ENCODE measurements at places on chromosomes 11 and 22.
A peak's percentile ranks its signal among the peaks of the same experiment; 100 is the strongest.

DNA sequence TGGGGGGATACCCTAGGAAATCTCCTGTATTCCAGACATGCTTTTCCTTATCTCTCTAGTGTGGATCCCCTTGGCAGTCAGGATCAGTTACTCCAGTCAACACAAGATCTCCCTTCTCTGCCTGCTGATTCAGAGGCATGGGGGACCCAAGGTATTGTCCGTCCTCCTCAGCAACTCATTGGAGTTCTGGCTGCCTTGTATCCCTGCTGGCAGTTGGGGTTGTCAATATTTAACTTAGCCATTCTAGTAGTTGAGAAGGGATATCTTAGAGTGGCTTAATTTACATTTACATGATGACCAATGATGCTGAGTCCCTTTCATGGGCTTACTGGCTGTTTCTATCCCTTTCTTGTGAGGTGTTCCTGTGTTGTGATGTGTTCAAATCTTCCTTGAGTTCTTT lies 74.2 kb downstream of the GRK3 start:
- no peak for DNase-seq

DNA sequence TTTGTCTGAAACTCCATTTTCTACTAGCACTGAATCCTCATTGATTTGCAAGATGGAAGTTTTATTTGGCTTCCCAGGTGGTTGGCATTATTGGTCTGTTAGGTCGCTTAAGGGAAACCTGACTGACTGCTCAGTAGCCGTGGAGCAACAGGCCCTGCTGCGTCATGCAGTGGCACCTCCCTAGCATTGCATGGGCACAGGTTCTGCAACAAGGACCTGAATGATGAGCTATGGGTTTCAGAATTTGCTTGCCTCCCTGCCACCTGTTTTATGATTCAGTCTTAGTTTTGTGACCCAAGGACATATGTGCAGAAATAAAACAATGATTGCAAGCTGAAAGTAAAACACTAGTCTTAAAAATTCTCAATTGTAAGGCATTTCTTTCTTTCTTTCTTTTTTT lies 128.5 kb downstream of the SLC1A2 start:
- no peak for DNase-seq

DNA sequence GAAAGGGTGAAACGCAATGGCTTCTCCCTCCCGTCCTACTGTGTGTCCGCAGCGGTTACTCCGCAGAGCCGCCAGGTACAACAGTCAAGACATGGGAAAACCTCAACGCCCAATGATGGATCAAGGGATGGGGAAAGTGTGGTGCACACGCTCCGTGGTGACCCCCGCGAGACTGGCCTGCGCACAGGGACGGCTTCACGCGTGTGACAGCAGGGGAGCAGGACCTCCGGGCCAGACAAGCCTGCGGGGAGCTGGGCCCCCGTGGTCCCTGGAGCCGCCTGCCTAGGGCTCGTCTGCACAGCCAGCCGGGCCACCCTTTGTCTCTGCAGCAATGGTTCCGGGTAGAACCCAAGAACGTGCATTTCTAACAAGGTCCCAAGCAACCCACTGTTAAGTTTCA lies 31.7 kb upstream of the MOB2 start:
- no peak for DNase-seq

GRCh38 chr22:48644108-48644507 lies 1183.6 kb downstream of the BRD1 start:
- DNase-seq, result no peak

- DNase-seq, result no peak
Measured at GRCh38 chr11:121555121-121555520, 102.4 kb upstream of the SORL1-AS1 start.

DNA sequence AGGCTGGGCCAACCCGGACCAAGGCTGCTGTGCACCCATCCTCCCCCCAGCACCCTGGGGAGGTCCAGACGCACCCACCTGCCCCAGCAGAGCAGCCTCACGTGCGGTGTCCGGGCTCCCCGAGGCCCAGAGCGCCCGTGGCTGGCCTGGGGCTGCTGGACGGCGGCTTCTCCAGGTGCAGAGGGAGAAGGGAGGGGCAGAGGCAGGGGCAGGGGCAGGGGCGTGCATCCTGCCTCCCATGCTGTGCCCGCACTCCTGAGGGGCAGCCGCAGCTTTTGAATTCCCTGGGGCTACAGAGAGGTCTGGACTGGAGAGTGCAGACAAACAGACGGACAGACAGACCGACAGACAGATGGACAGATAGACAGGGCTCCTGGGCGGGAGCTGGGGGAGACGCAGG lies 83.6 kb upstream of the PRR5 start:
- DNase-seq, result no peak

DNA sequence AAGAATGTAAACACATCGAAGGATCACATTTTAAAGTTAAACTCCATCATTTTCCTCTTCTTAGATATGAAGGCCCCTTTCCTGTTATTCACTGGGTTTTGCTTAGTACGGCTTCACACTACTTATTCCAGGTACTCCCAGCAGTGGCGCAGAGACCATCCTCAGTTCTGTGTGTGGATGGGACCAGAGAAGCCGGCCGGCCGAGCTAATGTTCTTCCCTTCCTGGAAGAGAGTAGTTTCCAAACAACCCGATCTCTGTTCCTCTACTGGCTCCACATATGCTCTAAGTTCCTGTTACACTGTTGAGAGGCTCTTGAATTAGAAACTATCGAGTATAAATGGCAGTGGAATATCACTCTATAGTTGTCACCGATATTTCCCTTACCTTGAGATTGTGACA lies 684 bp upstream of the NFRKB start:
- DNase-seq, result no peak

- DNase-seq, result no peak
Measured at GRCh38 chr11:67355023-67355793, 1.9 kb upstream of the POLD4 start.

GRCh38 chr11:14357881-14358728 lies 878 bp downstream of the RRAS2 start:
- DNase-seq, result peak; percentile 40

DNA sequence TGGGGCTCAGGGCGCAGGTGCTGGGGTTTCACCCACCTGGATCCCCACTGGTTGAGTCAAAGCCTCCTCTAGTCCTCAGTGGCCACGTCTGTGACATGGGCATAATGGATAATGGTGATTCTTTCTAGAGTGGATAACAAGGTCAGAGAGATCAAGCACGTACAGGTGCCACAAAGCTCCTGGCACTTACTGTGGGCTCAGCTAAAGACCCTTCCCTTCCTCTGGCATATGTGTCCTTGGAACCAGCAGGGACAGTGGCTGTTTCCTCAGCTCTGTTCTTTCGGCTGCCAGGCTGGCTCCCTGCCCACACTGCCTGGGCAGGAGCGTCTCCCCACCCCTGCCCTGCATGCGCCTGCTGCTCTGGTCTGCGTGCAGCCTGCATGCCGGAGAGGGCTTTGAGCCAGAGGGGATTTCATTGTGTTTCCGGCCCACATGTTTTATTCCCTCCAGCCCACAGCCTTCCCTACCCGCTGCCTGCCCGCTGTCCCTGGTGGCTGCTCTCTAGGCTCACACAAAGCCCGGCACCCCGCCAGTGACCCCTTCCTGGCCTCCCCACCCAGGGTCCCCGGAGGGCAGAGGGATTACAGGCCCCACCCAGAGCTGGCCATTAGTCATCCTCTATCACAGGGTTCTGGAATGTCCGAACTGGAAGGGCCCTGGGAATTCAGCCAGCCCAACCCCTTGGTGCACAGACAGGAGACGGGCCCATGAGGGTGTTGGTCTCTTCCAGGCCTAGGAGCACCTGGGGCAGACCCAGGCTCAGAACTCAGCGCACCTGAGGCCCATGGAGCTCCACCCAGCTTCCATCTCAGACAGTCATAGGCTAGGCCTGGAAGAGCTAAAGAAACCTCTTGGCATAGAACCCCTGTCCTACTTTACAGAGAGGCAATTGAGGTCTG lies 55.3 kb upstream of the GCAT start:
- DNase-seq, result peak; percentile 88

DNA sequence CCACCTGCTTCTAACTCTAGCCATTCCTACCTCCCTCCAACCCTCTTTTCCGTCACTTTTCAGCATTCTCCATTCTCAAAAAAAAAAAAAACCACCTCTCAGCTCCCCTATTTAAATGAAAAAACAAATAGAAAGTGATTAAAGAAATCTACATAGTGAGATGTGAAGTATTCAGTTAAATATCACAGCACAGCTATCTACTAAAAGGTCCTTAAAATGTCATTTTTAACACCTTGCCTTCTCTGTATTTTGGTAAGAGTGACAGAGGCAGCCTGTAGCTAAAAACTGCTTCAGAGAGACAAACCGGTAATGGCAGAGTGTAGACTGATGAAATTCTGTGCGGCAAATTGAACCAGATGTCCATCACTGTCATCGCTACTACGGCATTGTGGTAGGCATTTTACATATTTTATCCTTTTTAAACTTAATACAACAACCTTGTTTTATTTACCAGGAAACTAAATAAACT lies 346 bp upstream of the ALG9 start:
- DNase-seq, result no peak

DNA sequence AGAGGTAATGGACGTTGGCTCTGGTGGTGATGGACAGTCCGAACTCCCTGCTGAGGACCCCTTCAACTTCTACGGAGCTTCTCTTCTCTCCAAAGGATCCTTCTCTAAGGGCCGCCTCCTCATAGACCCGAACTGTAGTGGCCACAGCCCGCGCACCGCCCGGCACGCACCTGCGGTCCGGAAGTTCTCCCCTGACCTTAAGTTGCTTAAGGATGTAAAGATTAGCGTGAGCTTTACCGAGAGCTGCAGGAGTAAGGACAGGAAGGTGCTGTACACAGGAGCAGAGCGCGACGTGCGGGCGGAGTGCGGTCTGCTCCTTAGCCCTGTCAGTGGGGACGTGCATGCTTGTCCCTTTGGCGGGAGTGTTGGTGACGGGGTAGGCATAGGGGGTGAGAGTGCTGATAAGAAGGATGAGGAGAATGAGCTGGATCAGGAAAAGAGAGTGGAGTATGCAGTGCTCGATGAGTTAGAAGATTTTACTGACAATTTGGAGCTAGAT lies 6.1 kb downstream of the DGCR8 start:
- no peak for DNase-seq

GRCh38 chr11:77487790-77488189 lies 13.9 kb upstream of the PAK1 start:
- no peak for DNase-seq

- no peak for DNase-seq
Measured at GRCh38 chr11:35792148-35792845, 129.7 kb downstream of the TRIM44 start.

- peak; percentile 31 for DNase-seq
Measured at GRCh38 chr11:74380746-74381439, 17.3 kb downstream of the PGM2L1 start.

GRCh38 chr11:23010790-23011335 lies 150.6 kb upstream of the CCDC179 start:
- no peak for DNase-seq

- DNase-seq, result no peak
Measured at GRCh38 chr11:107665018-107665417, 46.8 kb downstream of the SLN start.

DNA sequence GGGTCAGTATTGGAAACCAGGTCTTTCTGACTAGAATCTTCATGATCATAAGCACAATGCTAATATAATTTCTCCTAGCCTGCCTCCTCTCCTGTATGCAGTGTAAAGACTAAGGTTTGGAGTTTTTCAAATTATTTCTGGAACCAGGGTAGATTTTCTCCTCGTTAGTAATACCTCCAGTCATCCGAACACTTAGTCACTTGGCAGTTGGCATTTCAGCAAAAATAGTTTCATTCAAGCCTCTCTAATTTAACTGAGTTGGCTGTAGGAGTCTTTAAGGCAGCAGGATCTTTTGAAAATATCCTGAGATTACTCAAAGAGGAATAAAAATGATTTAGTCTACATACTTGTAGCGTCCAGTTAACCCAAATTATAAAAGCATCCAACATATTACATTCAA lies 6.3 kb downstream of the TYR start:
- no peak for DNase-seq

GRCh38 chr22:49350441-49351121 lies 477.1 kb downstream of the BRD1 start:
- no peak for DNase-seq

GRCh38 chr22:49150801-49151221 lies 676.9 kb downstream of the BRD1 start:
- DNase-seq, result no peak

DNA sequence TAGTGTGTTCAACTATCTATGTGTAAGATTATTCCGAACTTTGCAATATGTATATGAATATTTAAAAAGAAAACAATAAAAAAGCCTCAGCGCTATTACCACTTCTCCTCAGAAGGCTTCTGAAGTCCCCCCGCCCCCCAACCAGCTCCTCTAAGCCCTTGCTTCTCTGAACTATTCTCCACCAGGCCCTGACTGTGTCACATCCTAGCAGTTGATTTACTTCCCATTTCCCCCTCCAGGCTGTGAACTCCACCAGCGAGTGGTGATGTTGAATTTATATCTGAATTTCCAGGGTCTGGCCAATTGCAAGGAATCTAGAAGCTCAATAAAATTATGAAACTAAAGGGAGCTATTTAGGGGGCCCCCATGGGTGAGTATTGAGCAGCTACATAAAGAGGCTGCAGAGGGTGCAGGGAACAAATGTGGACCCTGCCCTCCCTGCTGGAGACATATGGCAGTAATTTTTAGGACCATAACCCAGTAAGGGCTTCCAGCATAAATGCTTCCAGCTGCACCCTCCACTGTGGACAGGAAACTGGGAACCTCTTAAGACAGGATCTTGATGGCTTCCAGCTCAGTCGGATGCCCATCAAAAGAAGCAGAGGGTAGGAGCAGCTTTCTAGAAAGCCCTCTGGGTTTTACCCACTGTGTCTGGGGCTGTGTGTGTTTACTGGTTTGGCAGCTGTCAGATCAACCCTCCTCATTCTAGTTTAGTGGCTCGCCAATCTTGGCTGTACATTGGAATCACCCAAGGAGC lies 81.4 kb downstream of the TIMP3 start:
- no peak for DNase-seq

- DNase-seq, result no peak
Measured at GRCh38 chr22:19576460-19577421, 52.5 kb upstream of the CLDN5 start.

DNA sequence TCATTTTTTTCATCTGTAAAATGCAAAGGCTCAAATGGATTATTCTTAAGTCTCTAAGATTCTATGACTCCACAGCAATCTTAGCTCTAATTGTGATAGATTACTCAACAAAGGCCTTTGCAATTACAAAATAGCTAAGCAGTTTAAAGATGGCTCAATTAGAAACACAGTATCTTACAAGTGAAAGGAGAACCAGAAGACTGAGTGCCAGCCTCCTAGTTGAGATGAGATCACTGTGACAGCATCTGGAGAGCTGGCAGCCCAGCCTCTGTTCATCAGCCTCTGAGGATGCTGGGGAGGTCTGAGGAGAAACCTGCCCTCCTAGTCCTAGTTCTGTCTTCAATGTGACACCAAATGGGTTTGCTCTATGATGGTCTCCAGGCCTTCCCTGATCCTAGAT lies 158.4 kb upstream of the NARS2 start:
- no peak for DNase-seq

DNA sequence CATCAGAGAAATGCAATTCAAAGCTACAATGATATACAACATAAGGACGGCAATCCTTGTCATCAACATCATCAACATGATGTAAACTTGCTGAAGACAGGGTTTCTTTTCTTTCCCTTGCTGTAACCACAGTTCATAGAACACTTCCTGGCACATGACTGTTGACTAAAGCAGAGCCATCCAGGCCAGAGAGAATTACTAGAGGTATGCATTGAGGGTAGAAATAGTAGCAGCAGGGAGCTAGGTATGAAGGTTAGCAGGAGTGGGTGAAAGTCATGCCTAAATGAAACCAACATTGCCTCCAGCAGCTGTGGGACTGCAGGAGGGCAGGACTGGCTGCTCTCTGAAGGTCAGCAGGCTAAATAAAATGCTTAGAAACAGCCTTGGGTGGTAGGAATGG lies 103.7 kb downstream of the LRRC32 start:
- DNase-seq, result no peak

Measured in prostate gland (tissue), 2 donors.